Placental pericyte (primary cell): ENCODE measurements at places on chromosomes 3 and 15. TPM values are rescaled to one million over a fixed set of nuclear protein-coding genes. Genes with fewer than 3 reads are reported as not detected.

Gene TMEM207
- not detected in 2 replicates for total RNA-seq

Gene CYP1A2
- not detected in 2 replicates for total RNA-seq

Gene CCR9
- total RNA-seq, result not detected in 2 replicates

Gene TMC3
- total RNA-seq, result not detected in 2 replicates

Gene SLC22A13
- 0.43 and 0.44 TPM in 2 replicates for total RNA-seq

Gene CYP8B1
- total RNA-seq, result not detected in 2 replicates

Gene MLH1
- 46.0 and 56.8 TPM in 2 replicates for total RNA-seq

Gene FSTL1
- total RNA-seq, result 528 and 957 TPM in 2 replicates

Gene GOLGA8M
- total RNA-seq, result under 0.01 TPM in 1 of 2 replicates, not detected in the other

Gene CNTN3
- total RNA-seq, result 0.66 and 2.6 TPM in 2 replicates
